A172 (cell line): ENCODE measurements at places on chromosomes 11 and 22.

- no peak for DNase-seq
Observed at GRCh38 chr11:118806400-118806799, 15.4 kb upstream of the DDX6 start.

DNA sequence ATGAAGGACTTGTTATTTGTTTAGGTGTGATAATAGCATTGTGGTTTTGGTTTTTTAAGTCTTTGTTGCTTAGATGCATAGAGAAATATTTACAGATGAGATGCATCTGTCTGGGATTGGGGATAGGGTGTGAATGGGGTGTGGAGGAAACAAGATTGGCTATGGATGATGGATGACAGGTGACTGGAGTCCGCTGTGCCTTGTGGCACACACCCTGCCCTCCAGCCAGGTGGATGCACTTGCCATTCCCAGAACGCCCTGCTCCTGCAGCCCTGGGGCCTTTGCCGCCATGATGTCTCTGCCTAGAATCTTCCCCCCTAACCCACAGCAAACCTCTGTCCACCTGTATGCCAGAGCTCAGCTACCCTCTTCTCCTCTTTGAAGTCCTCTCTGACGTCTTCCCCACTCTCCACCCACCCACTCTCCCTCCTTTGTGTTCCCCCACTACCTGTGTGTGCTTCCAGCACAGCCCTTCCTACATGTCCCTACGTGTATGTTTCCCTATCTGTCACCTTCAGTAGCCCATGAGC is 54.7 kb downstream of the WNT11 start:
- DNase-seq: no peak

- no peak for DNase-seq
Observed at GRCh38 chr11:73291196-73291595, 16.9 kb upstream of the ARHGEF17 start.

- peak; percentile 85 for DNase-seq
Observed at GRCh38 chr11:11584530-11584810, 37.3 kb downstream of the GALNT18 start.

GRCh38 chr22:24087071-24087795 is 76.1 kb downstream of the CABIN1 start:
- DNase-seq: no peak

DNA sequence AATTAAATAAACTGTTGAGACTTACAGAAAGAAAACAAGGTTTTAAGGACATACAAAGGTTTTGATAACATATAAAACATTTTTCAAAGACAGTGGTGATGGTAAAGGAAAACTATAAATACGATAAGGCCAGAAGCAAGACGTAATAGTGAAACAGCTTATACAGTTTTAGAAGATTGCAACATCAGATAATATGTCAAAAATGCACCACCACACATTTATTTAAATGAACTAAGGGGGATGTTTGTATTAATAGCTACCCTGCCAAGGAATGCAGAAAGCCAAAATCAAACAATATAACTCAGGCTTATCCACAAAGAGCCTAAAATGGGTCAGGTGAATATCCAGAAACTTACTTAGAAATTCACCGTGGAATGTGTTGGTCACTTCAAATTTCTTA is 981.6 kb upstream of the FAT3 start:
- no peak for DNase-seq
